Activated CD4-positive, alpha-beta T cell treated with anti-CD3 and anti-CD28 coated beads for 4 hours (primary cell): ENCODE measurements at places on chromosomes 1 and 21.

- DNase-seq = peak; percentile 42
These were observed 39.0 kb downstream of the LPAR3 start for GRCh38 chr1:84853741-84854721.

DNA sequence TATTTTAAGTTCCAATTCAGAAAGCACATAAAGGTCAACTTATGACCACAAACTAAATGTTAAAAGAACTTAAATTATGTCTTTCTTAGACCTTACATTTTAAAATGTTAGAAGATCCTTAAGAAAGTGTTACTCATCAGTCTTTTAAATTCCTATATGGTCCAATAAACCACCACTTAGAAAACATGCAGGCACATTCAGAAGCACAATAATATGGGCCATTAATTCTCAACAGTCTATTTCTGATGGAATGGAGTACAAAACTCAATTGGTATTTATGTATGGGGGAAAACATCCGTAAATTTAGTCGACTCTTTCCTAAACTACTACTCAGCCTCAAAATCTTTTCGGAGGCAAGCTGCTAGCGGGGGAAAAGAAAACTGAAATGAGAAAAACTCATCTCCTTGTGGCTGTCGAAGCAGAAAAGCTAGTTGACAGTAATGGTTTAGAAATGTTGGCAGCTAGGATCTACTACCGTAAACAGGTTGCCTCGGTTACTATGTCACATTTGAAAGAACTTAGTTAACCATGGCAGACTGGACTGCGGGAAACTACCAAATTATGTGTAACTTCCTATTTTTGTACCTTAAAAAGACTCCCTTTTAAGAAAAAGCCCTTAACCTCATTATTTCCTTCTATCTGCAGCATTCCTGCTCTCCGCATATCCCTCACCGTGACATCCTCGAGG is 1.0 kb downstream of the TRMT1L start:
- no peak for DNase-seq

DNA sequence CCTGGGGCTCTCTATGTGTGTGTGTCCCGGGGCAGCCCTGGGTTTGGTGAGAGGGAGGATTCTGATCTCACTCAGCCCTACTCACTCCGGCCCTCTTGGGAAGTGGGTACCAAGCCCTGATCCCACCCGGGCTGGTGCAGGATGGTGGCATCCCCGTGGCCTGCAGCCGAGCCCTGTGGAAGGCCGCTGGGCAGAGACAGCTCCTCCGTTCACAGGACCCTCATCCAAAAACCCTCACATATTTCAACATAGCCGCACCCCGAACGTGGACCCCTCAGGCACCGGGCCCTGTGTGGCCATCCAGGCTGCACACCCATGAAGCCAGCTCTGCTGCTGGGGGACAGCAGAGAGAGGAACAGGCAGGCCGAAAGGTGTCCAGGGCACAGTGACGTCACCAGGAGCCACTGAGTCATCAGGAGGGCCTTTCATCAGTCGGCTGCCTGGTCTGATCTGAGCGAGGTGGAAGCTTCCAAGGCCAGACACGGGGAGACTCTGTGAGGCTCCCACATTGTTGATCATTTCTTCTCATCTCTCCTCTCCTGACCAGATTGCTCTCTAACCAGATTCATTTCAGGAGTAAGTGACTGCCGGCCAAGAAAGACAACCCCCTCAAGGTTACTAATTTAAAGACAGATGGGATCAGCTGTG is 16.2 kb upstream of the GPR157 start:
- no peak for DNase-seq

DNA sequence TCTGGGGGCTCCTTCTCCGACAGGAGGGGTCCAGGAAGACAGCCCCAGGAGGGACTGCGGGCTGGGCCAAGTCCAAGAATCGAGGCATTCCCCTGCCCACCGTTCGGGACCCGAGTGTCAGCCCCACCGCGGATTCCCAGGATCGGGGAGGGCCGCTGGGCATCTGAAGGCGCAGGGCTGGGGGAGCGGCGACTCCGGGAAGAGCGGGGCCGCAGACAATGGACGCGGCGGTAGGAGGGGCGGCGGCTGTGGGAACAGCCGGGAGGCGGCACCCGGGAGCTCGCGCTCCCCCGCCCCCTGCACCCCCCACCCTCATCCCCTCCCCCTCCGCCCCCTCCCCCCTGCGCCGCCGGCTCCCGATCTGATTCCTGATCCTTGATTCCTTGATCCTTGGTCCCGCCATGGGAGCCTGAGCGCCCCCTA is at the start of gene VANGL2:
Gene VANGL2, plus strand, starts transcription at position 342 of the 423 bp plus-strand sequence. CDS start 15,274 bp downstream, outside the sequence.
- peak; percentile 12 for DNase-seq

DNA sequence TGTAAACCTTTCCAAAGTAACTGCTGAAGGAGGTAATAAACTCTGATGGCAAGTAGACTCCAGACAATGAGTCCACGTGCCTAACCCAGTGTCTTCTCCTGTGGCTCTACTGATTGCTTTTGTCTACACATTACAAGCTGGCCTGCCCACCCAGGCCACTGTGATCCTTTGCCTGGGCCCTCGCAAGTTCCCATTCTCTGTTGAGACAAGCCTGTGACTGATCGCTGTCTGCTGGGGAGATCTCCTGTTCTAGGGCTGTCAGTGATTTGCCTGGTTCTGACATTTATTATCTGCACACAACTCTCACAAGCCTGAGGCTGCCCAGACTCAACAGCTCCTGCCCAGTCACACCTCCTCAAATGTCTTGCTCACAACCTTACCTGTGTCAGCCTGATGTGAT is 81.4 kb downstream of the CYYR1 start:
- DNase-seq = no peak

- no peak for DNase-seq
These were observed at the start of gene TMEM51 for GRCh38 chr1:15153184-15153841. Gene TMEM51, plus strand, starts transcription at chr1:15153747. Its CDS starts 61,341 bp downstream, at chr1:15215088.

GRCh38 chr1:973459-974292 is 7.4 kb downstream of the PLEKHN1 start:
- DNase-seq = no peak

GRCh38 chr1:147478521-147478920 is 62.8 kb upstream of the BCL9 start:
- DNase-seq = no peak

DNA sequence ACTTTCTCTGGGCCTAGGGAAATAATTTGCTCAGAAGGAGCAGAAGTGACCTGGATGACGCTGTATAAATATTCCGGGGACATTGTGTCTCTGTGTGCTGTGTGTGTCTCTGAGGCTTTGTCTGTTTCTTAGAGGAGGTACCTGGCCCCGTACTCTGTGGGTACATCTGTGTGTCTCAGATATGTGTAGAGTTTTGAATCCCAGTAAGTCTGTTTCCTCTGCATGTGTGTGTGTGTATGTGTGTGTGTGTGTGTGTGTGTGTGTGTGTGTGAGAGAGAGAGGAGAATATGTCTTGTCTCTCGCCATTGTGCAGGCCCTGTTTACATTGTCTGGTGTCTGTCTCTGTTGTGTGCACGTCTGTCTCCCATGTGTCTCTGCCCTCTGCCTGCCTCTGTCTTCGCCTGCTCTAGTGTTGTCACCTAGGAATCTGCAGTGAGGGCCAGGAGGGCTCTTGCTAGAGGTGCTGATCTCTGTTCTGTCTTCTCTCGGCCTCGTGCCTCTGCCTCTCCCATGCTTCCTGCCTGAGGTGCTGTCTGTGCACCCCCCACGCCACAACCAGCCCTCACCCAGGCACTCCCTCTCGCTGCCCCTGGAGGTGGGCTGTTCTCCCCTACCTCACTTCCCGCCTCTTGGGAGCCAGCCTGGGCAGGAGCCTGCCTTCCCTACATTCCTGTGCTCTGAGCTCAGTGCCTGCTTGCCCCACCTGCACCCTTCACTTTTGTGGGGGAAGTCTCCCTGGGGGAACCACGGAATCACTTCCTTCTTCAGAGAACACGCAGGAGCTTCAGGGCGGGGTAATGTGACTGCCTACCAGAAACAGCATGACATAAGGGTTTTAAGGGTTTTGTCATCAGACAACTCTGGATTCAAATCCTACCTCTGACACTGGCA is 5.9 kb downstream of the MAP7D1 start:
- DNase-seq = peak; percentile 45

DNA sequence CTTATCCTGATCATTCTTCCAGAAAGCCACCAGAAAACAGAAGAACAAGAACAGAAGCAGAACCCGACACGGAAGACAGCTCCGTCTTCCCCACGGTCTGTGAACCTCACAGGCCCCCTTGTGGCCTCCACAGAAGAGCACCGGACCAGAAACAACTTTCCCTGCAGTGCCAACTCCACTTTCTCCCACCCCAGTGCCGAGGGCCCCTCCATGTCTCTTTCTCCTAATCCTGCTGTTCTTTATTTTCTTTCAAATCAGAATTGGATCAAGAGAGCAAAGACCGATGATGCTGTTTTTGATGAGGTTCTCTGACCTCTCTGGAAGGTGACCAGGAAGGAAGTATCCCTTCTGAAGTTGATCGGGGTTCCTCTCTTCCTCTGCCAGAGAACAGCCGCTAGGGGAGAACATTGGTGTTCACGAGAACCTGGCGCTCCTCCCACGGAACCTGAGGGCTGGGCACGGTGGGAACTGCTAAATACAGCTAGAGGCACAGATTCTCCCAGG is 58.9 kb upstream of the CTTNBP2NL start:
- DNase-seq = no peak

DNA sequence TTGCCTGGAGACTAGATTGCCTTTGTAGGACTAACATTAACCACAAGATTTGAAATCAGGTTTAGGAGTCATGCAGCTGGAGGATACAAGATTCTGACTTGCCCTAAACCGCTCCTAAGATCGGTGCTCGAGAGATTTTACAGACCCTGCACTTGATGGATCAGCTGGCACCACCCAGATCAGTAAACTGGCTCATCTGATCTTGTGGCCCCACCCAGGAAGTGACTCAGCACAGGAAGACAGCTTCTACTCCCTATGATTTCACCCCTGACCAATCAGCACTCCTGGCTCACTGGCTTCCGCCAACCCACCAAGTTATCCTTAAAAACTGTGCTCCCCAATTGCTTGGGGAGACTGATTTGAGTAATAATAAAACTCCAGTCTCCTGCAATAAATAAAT is 876 bp upstream of the CATSPERE start:
- peak; percentile 19 for DNase-seq

DNA sequence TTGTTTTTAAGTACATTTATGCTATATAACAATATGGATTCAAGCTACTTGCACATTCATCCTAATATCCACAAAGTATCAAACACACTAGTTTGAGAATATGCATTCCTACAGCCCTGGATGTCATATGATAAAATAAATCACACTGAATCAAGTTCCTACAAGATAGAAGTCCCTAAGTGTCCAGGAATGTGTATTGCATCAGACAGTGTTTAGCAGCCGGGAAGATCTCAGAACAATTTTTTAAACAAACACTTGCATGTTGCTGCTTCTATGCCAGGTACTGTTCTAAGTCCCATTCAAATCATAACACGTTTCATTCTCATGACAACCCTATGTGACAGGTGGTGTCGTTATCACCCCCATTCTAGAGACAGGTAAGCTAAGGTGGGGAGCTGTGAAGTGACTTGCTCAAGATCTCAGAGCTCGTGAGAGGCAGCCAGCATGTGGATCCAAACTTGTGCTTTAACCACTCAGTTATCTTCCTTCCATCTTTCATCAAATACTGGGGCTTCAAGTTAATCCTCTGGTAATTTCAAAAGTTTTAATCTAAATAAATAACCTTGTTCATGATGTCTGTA is 68.3 kb upstream of the KIF26B start:
- DNase-seq = no peak

- no peak for DNase-seq
These were observed 45.9 kb downstream of the PLXNA2 start for GRCh38 chr1:208198236-208198635.

DNA sequence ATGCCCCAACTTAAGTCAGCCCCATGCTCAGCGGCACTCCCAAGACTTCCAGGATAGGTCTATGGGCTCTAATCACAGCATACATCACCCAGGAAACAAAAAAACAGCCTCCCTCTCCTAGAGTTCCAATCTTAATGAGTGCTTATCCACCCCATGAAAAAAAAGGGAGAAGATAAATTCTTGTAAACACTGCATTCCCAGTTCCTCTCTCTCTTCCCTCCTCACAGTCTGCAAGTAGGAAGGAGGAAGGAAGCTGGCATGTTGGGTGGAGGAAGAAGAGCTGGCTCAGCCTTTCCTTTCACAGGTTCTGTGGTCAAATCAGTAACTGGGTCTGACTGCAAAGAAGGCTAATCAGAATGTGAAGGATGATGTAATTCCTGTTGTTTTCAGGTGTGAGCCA is 69.9 kb upstream of the ZC3H11B start:
- no peak for DNase-seq

DNA sequence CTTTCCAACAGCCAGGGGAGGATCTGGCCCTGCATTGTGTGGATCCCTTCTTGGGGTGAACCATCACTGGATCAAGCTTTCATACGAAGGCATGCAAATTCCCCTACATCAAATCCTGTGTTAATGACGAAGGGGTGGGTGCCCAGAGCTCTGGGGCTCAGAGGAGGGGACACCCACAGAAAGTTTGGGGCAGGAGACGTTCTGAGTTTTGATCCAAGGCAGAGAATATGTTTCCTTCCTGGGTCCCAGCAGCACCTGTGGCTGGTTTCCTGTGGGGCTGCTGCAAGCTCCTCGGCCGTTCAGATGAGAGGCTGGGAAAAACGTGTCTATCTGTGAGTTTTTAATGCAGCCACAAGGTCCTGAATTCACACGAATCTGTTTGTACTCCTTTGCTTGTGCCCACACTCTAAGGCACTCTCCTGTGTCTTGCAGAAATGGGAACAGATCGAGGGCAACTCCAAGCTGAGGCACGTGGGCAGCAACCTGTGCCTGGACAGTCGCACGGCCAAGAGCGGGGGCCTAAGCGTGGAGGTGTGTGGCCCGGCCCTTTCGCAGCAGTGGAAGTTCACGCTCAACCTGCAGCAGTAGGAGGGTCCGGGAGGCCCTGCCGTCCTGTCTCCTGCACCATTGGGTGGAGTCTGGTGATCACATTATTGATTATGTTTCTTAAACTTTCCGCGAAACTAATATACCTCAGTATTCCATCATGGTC is 147.1 kb downstream of the PGBD5 start:
- no peak for DNase-seq

DNA sequence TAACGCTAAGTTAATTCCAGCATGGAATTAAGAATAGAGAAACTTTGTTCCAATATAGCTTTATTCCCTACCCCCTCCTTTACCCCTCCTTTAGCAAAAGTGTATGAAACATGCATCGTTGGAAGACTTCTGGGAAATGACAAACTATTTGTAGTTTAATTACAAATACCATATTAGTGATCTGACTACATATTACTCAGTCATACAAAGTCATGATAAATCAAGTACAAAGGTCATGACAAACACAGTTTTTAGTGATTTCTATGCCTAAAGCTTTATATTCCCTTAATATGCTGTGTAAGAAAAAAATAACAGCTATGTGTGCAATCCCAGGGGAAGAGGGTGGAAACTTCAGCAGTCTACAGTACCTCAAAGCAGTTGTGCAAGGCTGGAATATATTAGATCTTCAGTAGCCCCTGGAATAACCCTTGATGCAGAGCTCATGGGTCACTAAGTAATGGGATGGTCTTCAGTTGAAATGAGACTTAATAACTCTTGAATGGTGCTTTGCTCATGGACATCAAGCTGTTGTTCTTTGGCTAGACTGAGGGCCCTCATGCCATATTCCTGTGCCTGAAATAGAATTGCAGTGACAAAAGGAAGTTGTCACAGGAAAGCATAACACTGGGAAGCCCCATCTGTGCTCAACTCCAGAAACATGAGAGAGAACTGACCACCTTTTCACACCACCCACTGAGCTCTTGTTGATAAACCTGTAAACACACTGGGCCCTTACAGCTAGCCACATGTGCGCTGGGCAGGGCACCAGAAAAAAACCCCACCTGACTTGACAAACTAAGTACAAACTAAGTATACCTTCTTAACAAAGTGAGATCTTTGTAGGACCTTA is 25.3 kb downstream of the ZMYND12 start:
- DNase-seq = no peak
